Kidney epithelial cell (primary cell): ENCODE measurements at places on chromosomes 12 and 14.

DNA sequence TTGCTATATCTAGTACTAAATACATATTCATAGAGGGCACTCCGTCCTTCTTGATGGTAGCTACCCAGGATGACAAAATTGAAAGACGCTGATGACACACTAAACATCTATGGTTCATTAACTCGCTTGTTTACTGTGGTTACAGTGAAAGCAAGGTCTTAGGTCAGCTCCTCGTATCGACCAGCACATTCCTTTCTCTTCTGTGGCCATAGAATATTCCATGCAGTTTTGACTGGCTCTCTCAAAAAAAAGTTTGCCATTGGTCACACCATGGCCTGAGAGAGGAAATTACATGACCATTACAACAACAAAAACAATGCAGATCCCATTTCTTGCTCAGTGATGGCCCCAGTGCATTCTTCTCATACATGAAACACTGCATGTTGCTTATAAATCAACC, 411.4 kb upstream of the SOX5 start:
- DNase-seq = peak; percentile 26

GRCh38 chr12:124175704-124176103, 119.2 kb upstream of the RFLNA start:
- no peak for DNase-seq

DNA sequence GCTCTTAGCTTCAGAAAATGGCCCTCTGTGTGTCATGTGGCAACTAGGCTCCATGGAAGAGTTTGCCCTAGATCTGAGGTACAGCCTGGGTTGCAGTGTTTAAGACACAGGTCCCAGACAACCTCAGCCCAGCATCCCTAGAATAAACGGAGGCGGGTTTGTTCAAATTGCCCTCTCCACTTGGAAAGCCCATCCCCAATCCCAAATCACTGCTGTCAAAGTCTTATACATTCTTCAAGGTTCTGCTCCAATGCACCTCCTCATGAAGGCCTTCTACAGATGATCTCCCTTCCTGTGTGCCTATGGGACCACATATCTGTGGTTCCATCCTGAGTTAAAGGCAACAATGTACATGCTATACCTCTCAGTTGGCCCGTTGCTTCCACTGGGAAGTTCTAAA, 289.8 kb downstream of the DPF3 start:
- DNase-seq = no peak

DNA sequence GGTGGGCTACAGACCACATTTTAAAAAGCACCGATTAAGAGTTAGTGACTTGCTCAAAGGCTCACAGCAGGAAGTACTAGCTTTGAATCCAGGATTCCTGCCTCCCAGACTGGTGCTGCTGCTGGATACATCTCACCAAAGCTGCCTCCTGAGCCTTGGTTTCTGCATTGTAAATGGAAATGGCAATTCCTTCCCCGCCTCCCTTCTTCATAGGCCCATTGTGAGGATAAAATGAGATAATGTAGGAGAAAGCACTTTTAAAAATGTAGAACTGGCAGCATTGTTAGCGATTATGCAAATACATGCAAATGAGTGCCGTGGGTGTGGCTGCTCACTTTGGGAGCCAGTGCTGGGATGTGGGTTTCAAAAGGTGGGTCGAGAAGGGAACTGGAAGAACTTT, 15.4 kb downstream of the PDE1B start:
- no peak for DNase-seq

DNA sequence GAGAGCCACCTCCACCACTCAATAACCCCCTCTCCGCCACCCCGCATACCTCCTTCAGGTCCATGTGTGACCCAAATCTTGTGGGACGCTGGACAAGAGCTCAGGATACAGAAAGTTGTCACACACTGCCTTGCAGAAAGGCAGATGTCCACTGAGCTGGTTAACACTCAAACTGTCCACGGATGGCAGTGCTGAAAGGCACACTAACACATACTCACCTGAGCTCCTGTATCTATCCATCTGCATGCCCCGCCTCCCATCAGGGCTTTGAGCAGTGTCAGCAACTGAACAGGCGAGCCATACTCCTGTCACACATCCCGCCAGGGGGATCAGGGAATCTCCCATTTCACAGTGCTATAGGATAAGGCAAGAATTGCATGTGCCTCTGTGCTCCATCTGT, 642.0 kb downstream of the GALC start:
- no peak for DNase-seq
